Activated CD8-positive, alpha-beta memory T cell treated with anti-CD3 and anti-CD28 coated beads, Interleukin-2, amount 50 U/mL, for 48 hours (primary cell): ENCODE measurements at places on chromosomes 6 and 20.

DNA sequence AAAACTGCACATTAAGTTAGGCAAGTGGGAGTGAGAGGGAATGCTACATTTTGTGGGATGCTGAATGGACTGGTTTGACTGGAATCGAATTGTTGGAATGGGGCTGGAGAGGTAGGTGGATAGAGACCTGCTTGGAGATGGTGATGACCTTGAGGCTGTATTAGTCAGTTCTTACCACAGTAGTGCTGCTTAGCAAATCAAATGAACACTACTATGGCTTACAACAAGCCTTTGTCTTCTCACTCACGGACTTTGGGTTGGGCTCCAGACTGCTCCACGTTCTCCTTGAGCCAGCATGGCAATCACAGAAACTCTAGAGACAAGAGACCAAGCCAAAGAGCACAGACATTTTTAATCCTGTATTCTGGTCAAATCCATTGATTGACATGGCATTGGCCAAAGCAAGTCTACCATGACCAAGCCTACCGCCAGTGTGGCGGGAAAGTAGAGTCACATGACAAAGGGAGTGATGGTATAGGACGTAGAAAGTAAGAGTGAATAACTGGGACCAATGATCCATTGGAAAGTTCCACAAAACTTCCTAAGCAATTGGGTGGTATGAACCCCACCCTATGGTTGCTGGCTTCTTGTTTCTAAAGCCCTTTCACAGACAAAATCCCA lies 70.3 kb upstream of the FOXP4 start:
- no peak for DNase-seq

GRCh38 chr6:106184629-106185028 lies 98.5 kb downstream of the PRDM1 start:
- no peak for DNase-seq

- no peak for DNase-seq
These were observed 120.0 kb upstream of the BCLAF1 start for GRCh38 chr6:136409597-136409996.

DNA sequence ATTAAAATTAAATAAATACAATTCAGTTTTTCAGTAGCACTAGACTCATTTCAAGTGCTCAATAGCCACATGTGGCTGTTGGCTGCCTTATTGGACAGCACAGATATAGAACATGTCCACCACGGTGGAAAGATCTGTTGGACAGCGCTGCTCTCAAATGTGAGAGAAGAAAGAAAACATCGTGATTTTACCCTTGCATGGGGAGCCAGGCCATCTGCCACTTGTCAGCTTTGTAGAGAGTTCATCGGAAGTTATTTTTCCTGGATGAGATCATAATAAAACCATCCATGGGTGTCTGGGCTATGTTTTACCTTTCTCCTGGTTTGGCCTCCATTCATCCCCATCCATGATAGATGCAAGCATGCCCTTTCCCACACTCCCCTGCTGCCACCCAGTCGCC lies 5.8 kb upstream of the KIF3B start:
- no peak for DNase-seq
